ENCODE measurements at places on chromosomes 16 and 17. TPM values are rescaled to one million over a fixed set of nuclear protein-coding genes. Genes with fewer than 3 reads are reported as not detected.

The TXNDC11 gene
- total RNA-seq: 39.0 TPM

The ZG16B gene
- total RNA-seq: 1.5 TPM

The KRT9 gene
- 0.85 TPM for total RNA-seq

The SAMD14 gene
- total RNA-seq: 2.2 TPM

DNA sequence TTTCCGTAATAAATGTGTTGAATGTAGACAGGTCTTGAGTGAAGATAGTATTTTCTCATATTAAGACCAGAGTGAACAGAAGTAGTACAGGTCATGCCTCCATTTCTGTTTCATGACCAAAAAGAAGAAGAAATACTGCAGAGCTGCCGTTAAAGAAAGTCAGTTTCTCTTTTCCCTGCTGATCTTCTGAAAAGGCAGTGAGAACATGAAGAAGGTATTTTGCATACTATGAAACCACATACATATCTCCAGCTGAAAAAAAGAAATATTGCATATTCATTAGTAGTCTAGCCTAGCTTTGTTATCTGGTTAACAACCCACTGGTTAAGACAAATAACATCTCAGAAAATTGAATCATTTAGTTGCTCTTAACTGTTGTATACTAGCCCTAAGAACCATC, 138.4 kb downstream of the PHKB start:
- no peak for DNase-seq

- no peak for DNase-seq
Observed at GRCh38 chr17:42698736-42699414, 16.5 kb downstream of the CNTNAP1 start.

GRCh38 chr16:86884390-86884650, 306.0 kb downstream of the FOXL1 start:
- no peak for DNase-seq

- DNase-seq: no peak
Observed at GRCh38 chr16:64626776-64627175, 495.1 kb downstream of the CDH11 start.

GRCh38 chr17:19346351-19347255, 15.9 kb downstream of the B9D1 start:
- no peak for DNase-seq

- no peak for DNase-seq
Observed at GRCh38 chr17:77686903-77687302, 271.6 kb upstream of the TNRC6C start.

DNA sequence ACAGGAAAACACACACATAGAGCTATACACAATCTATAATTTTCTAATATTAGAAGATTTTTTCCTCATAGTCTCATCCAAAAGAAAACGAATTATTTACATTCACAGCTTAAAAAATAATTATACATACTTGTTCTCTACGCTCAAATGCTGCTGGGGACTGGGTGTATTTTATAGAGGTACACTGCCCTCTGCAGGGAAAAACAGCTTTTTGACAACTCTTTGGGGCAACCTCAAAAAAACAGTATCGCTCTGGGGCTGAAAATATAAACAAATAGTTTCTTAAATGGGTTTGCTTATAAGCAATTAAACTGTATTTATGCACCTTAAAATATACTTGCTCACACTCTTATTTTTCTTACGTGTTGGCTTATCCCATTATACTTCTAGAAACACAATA, 261.8 kb upstream of the PSMD7 start:
- DNase-seq: no peak

- DNase-seq: no peak
Observed at GRCh38 chr17:47367257-47367656, 43.5 kb downstream of the EFCAB13 start.

- DNase-seq: peak; percentile 57
Observed at GRCh38 chr17:20562587-20562986, 16.9 kb upstream of the CDRT15L2 start.

- DNase-seq: no peak
Observed at GRCh38 chr16:88428616-88429386, 24.3 kb upstream of the ZFPM1 start.

DNA sequence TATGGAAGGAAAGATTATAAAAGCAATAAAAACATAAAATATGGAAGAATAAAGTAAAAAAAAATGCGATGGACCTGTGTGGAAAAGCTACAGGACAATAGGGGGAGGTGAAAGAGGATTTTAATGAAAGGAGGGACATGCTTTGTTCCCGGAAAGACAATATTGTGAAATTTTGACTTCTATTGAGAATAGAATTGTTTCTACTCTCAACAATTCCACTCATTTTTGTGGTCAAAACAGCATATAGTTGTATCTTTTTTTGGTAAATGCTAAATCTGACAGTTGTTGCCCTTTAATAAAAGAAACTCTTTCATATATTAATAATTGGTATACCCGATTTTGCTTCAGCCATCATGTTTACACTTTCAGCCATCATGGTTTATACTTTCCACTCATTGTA, 22.9 kb upstream of the APPBP2 start:
- no peak for DNase-seq

GRCh38 chr17:9228408-9229159, 207.3 kb downstream of the NTN1 start:
- DNase-seq: no peak

- no peak for DNase-seq
Observed at GRCh38 chr16:60214311-60214710, 1480.2 kb upstream of the GOT2 start.

DNA sequence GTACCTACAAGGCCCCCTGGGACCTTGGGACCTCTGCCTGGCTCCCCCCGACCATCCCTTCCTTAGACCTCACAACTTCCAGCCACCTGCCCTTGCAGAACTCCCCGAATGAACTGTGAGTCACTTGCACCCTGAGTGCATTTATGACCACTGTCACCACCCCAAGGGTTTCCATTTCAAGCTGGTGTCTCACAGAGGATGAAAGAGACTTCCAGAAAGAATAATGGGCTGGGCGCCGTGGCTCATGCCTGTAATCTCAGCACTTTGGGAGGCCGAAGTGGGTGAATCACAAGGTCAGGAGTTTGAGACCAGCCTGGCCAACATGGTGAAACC, 124.5 kb upstream of the CIBAR2 start:
- no peak for DNase-seq

- DNase-seq: no peak
Observed at GRCh38 chr16:27314161-27314723, 468 bp downstream of the IL4R start.

DNA sequence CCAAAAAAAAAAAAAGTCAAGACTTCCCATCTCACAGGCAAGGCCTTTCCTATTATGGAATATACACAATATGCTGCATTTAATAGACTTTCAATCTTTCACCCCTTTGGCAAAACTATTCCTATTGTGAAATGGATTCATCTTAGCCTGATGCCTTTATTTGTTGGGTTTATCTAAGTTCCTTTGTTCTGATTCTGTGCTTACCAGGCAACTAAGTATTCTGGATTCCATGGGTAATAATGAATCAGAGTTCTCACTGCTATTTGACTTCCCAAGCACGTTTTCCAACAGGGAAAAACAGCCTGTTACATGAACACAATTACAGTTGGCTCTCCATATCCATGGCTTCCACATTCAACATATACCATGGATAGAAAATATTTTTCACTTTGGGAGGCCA, 135.5 kb downstream of the MYO1D start:
- DNase-seq: no peak

GRCh38 chr16:10368969-10369551, 16.8 kb upstream of the ATF7IP2 start:
- DNase-seq: no peak

DNA sequence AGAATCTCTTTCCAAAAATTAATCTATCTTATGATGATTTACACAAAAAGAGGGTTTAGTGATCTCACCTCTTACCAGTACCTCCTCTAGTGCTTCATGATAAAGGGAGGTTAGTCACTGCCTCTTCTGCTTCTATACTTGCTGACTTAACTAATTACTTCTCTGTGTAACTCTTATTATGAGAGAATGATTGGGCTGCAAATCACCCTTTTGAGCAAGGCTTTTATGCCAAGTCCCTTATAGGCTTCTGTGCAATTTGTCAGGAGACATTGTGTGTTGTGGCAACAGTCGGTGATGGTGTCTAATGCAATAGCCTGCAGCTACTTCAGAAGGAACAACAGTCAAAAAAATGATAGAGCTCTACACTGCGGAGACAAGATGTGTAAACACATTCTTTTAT, 1568.1 kb upstream of the GOT2 start:
- DNase-seq: no peak

GRCh38 chr17:80491478-80492342, 15.3 kb upstream of the NPTX1 start:
- DNase-seq: no peak

- DNase-seq: peak; percentile 45
Observed at GRCh38 chr17:73695035-73695738, 50.9 kb upstream of the SDK2 start.
